ENCODE measurements at places on chromosomes 1 and 21.

DNA sequence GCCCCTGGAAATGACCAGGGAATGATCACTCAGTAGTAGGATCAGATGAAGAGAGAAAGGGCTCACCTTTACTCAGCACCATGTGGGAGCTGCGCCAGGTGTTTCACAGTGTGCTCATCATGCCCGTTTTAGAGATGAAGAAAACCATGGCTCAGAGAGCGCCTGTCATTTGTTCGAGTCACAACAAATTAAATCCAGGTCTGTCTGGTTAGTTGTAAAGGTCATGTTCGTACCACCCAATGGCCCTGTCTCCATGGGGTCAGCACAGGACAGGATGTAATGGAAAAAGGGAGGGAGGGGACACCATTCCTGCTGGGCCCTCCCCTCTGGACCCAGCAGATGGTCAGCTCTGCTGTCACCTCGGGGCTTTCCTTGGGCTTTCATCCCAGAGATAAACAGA, 15.2 kb downstream of the KIRREL1 start:
- peak overlapping the region; percentile 39 for H3K4me3 ChIP-seq
- DNase-seq, result no peak
- no peaks in the 10 kb centered on the region for H3K27me3 ChIP-seq
- H3K36me3 ChIP-seq, result peaks cover 3% of the 10 kb centered on the region
- peaks cover 93% of the 10 kb centered on the region for H3K4me1 ChIP-seq

GRCh38 chr1:181257117-181257516, 168.6 kb downstream of the IER5 start:
- no peak for DNase-seq
- H3K4me1 ChIP-seq, result no peaks in the 10 kb centered on the region
- no peaks in the 10 kb centered on the region for H3K36me3 ChIP-seq
- no peak overlapping the region for H3K27ac ChIP-seq

DNA sequence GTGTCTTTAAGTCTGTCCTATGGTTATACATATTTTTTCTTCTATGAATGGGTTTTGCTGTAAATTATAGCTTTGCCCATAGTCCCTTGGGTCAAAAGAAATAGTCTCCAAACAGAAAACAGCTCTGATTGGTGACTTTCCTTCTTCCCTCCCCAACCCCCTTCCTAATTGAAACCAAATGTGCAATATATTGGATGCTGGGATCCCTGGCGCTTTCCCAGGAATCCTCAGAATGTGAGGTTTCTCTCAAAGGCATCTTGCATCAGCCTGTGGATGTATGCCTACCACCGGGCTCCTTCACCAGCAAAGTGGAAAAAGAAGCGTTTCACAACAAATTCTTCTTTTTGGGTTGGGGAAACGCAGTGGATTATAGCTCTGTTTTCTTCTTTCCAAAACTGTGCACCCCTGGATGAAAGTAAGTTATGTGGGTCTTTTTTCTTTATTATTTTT, at the start of gene DDR2:
DDR2 (plus strand) TSS at position 248 of the 450 bp plus-strand sequence. CDS start 86,600 bp downstream, outside the sequence.
- no peaks in the 10 kb centered on the region for H3K27me3 ChIP-seq
- H3K4me1 ChIP-seq, result peaks cover 62% of the 10 kb centered on the region
- H3K4me3 ChIP-seq, result peak within 1 kb of the TSS; percentile 74
- H3K27ac ChIP-seq, result peak within 1 kb of the TSS; percentile 91
- peak; percentile 57 for DNase-seq
- H3K36me3 ChIP-seq, result no peaks in the 10 kb centered on the region

DNA sequence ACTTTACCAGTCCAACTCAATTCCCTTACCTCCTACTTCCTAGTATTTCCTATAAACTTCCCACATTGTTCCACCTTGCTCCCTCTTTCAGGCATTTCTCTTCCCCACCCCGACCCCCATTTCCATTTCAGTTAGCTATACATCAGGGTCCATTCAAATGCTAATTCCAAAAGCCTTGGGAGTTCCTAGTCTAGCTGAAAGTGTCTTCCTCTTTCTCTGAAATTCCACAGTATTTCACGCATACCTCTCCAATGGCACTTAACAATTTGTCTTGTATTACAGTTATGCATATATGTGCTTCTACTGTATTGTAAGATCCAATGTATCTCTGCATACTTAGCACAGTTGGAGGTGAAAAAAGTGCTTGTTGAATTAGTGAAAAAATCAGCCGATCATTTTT, 94.9 kb downstream of the ZNF644 start:
- H3K4me3 ChIP-seq, result no peak overlapping the region
- no peaks in the 10 kb centered on the region for H3K27me3 ChIP-seq
- DNase-seq, result no peak
- H3K4me1 ChIP-seq, result peaks cover 17% of the 10 kb centered on the region
- H3K36me3 ChIP-seq, result peaks cover 22% of the 10 kb centered on the region
- peak overlapping the region; percentile 1 for H3K27ac ChIP-seq

- H3K27me3 ChIP-seq, result no peaks in the 10 kb centered on the region
- no peak overlapping the region for H3K27ac ChIP-seq
- peaks cover 6% of the 10 kb centered on the region for H3K36me3 ChIP-seq
- H3K4me1 ChIP-seq, result no peaks in the 10 kb centered on the region
Observed at GRCh38 chr1:24276791-24277190, 42.4 kb upstream of the GRHL3 start.

- H3K4me3 ChIP-seq, result no peak overlapping the region
- DNase-seq, result no peak
- H3K27me3 ChIP-seq, result no peaks in the 10 kb centered on the region
- no peak overlapping the region for H3K27ac ChIP-seq
Observed at GRCh38 chr1:178733972-178734371, 8.9 kb downstream of the RALGPS2 start.

DNA sequence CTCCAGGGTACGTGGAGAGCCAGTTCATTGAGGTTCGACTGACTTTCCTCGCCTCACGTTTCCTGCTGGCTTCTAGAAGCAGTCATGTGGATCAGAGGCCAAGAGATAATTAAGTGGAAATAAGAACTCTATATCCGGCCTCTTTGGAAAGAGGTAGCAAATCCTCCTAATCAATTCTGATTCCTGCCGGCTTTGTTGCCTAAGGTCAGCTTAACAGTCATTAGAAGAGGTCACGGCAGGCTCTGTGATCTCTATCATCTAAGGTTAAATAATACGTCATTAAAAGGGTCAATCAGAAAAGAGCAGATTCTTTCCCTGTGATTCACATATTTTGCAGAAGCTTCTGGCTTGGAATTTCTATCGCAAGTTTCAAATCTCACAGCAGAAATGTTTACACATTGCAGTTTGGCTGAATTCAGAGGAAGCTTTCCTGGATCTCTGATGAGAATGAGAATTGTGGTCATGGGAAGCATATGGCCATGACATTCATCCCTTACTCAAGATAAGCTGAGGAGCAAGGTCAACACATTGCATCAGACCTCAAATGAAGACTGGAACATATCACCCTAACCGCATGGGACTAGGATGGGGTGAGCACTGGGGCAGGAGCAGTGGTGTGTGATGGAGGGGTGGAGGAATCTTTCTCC, 189.4 kb downstream of the PBX1 start:
- peak overlapping the region; percentile 93 for H3K27ac ChIP-seq
- no peaks in the 10 kb centered on the region for H3K27me3 ChIP-seq
- H3K4me1 ChIP-seq, result peaks cover 73% of the 10 kb centered on the region
- no peak for DNase-seq
- H3K4me3 ChIP-seq, result no peak overlapping the region

GRCh38 chr21:28256420-28256831, 736.3 kb downstream of the LTN1 start:
- no peaks in the 10 kb centered on the region for H3K36me3 ChIP-seq
- peak overlapping the region; percentile 90 for H3K27ac ChIP-seq

Data from mesothelial cell of epicardium (in vitro differentiated cells).